ENCODE measurements at places on chromosomes 11 and 22.

DNA sequence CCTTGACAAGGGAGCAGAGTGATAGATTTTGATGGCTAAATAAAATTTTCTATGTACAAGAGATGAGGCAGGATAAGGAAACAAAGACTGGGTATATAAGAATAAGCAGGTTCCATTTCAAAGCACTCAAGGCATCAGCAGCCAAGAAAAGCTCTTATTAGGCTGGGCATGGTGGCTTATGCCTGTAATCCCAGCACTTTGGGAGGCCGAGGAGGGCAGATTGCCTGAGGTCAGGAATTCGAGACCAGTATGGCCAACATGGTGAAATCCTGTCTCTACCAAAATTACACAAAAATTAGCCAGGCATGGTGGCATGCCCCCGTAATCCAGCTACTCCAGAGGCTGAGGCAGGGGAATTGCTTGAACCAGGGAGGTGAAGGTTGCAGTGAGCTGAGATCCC lies 563.4 kb upstream of the CCDC179 start:
- DNase-seq: no peak

DNA sequence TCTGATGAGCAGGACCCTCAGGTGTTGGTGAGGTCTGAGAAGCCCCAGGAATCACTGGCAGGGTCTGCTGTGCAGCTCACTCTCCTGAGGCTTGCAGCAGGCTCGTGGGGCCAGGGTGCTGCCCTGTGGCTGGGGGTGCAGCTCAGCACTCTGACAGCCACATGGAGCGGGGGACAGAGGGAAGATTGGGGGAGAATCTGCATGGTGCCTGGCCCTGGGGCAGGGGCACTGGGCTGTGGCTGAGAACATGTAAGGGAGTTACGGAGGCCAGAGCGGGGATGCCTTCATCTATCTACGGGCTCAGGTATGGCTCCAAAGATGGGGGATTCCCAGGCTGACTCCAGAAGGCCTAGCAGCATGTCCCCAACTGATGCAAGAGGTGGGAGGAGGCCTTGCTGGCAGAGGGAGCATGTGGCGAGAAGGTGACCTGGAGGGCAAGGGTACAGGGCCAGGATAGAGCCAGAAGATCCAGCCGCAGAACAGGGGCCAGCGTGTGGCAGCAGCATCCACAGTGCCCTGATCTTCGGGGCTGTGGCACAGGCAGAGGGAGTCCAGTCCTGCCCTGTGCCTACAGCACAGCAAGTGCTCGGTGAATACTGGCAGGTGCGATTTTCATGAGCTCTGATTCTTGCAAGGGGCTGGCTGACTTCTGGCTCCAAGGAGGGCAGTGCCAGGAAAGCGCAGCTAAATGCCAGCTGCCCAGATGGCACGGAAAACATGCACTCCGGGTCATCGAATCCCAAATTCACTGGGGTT lies 184.7 kb downstream of the CTTN start:
- DNase-seq: no peak

DNA sequence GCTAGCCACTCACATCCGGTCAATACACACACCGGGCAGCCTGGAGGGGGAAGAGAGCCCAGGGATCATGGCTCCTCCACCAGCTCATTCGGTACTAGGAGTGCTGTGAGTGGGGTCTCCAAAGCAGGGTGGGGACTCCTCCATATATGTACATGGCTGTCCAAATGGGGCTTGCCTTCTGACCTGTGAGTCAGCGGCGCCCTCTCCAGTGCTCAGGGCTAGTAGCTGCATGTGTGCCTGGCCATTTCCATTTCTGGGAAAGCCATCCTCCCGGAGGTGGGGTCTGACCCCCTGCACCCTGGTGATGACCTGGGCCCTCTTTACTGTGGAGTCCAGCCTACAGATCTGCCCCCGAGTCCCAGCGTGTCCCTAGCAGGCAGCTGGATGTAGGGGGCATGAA lies 181.9 kb downstream of the CEP164 start:
- DNase-seq: no peak

DNA sequence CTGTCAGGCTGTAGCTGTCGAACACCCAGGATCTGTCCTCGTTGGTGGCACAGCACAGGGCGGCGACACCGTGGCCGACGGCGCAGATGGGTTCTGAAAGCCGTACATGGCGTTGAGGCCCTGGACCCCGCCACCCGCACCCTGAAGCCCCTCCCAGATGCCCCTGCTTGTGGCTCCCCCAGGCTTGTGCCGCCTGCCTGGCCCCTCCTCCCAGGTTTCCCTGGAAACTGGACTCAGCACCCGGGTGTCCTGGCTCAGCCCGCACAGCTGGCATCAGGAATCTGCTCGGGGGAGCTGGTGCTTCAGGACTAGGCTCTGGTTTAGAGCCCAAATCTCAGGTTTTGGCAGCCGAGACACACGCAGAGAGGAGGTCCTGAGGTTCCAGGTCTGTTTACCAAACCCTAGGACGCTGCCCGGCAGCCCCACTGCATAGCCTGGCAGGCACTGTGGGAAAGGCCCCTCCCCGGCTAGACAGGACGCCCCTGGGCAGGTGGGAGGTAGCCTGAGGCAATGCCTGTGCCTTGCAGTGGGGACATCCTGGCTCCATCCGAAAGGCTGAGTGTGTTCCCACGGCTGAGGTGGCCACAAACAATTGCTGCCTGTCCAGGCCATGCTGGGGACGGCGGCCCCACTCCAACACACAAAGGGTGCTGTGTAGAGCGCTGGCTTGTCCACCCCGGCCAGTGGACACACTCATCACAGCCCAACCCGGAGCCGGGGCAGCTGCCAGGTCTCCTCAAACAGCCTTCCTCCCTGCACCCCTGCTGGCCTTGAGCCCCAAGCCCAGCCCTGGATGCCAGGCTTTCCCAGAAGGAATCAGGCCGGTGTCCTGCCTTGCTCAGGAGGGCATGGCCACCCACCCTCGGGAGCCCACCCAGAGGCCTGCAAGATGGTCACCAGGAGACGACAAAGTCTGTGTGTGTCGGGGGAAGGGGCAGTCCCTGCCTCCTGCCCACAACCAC lies 4.6 kb downstream of the GATD1 start:
- DNase-seq: no peak
